Upper lobe of right lung (tissue), 1 donor: ENCODE measurements at places on chromosomes 5 and 9.

DNA sequence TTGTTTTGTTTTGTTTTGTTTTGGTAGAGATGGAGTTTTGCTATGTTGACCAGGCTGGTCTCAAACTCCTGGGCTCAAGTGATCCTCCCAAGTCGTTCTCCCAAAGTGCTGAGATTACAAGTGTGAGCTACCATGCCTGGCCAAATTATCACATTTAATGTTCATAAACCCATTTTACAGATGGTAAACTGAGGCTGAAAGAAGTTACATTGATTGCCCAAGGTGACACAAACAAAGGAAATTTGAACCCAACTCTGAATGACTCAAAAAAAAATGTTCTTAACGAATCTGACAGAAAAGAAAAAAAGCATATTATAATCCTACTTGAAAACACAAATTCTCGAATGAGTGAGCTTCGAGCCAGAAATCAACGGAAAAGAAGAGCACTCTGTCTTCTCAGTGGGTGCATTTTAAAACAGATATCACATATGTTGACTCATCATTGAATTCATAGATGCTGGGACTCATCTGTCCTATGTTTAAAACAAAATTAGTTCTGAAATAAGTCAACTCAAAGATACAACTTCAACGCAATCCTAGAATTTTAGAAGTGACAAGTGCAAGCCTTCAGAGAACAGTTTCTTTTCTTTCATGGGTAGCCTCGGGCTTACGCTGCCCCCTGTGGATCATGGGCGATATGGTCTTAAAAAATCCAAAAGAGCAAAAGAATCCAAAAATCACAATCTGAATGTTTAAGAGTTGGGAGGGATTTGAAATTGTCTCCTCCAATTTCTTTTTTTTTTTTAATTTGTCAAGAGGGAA lies 28.4 kb downstream of the TIMD4 start:
- DNase-seq: no peak

DNA sequence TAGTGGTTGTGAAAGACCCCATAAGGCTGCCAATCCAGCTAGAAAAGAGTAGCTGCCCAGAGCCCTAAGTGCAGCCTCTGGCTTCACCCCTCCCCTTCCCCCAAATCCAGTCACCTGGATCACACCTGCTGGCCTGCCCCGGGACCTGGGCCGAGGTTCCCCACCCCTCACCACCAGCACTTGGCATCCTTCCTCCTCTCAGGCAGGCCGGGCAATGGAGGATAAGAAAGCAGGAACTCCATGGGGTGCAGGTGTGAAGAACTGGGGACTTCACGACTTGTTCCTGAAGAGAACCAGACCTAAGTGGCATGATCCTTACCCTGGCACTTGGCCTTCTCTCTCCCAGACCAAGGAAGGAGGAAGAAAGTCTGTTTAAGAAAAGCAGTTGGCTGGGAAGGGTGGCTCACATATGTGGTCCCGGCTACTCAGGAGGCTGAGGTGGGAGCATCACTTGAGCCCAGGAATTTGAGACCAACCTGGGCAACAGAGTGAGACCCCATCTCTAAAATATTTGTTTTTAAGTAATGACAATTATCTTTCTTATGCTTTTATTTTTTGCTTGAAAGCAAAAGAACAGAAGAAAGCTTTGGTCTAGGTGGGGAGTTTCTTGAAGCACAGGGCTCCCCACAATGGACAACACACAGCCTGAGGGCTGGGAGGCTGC lies 131.1 kb downstream of the PAX5 start:
- no peak for DNase-seq

- no peak for DNase-seq
Measured at GRCh38 chr5:38783011-38783561, 62.7 kb upstream of the OSMR start.

GRCh38 chr5:12413585-12413984 lies 509.3 kb upstream of the CTNND2 start:
- DNase-seq: no peak
